ENCODE measurements at places on chromosomes 3 and 15.

- no peak for DNase-seq
These were observed 399.0 kb upstream of the ARRDC4 start for GRCh38 chr15:97561529-97561928.

DNA sequence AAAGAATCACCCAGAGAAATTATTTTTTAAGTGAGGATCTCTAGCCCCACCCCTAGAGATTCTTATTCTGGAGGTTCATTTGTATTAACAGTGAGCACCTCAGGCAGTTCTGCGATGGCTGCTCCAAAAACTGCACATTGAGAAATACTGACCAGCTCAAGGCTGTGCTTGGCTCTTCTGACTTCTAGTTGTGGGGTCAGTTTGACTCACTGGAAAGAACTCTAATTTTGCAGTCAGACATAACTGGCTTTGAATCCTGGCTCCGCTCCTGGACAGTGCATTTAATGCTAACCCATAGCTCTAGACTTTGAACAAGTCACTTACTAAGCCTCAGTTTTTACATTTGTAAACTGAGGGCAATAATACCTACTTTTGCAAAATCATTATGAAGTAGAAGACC lies 123.6 kb upstream of the SKOR1 start:
- no peak for DNase-seq

GRCh38 chr3:32946973-32947788 lies 4.3 kb upstream of the CCR4 start:
- DNase-seq: no peak

DNA sequence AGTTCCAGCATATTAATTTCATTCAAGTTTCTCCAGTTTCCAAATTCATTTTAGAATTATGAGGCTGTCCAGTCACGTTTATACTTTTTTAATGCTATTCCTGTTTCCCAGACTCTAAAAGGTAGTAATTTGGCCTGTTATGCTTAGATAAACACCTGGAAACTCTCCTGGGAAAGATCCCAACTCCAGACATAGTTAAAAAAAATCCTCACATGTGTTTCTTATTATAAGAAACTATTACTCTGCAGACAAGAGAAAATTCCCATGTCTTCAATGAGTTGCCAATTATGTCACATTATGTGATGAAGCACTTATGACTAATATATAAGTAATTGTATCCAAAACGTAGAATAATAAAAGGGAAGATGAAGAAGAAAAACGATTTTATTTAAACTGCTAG lies 137.1 kb upstream of the TMC3 start:
- DNase-seq: no peak

DNA sequence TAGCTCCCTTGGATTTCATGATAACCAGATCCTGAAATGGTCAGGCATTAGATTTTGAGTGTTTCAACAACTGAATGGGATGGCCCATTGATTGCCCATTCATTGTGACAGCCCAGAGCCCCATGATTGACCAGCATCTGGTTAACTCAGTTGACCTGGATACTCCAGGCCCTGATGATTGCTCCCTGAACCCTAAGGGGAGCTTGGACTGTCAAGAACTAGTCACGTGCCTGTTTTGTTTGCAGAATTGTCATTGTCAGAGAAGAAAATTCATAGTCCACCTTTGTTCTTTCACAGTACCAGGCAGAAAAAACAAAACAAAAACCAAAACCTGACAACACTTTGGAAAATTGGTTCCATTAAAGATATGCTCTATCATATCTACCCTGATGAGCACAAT lies 241.3 kb upstream of the ONECUT1 start:
- DNase-seq: no peak

GRCh38 chr3:143070977-143071551 lies 48.5 kb upstream of the CHST2 start:
- no peak for DNase-seq

DNA sequence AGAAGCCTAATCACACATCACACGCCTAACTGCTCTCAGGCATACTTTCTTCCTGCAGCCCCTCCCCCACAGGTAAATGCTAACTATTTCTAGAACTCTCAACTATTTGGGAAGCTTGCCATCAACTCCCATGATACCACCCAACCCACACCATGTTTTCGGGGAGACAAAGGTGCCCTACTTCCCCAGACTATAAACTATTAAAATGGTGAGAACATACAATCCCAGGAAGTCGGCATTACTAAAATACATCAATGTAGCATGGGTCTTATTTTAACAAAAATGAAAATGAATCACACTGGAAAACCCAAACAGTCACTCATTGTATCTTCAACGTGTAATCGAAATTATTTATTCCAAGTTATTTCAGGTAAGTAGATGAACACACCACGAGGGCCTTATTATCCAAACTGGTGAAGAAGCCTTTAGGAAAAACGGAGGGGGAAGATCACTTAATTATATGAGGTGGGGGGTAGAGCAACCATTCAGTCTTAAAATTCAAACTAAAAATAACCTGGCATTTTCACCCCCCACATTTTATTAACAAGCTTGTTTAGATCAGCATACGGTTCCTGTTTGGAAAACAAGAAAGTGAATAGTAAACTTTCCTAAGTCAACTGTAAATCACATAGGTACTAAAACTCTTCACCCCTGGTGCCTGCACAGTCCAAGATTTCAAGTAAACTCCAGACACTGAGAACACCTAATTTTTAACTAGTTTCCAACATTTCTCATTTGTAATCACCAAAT lies 1.9 kb downstream of the TBL1XR1 start:
- DNase-seq: no peak

DNA sequence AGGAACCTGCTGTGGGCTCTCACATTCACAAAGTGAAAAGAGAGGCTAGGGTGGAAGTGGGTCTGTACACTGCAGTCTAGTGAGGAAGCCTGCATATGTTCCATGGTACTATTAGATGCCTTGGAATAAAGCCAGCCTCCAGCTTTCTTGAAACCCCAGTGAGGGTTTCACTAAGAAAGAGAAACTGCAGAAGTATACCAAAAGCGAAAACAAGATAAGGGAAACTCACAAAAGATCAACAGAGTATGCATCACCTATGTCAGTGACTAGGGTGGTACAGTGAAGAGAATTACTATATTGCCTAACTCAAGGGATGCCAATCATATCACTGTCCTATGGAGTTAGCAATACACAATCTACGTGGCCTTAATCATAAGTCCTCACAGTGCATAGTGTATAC lies 212.5 kb upstream of the GADL1 start:
- DNase-seq: no peak

DNA sequence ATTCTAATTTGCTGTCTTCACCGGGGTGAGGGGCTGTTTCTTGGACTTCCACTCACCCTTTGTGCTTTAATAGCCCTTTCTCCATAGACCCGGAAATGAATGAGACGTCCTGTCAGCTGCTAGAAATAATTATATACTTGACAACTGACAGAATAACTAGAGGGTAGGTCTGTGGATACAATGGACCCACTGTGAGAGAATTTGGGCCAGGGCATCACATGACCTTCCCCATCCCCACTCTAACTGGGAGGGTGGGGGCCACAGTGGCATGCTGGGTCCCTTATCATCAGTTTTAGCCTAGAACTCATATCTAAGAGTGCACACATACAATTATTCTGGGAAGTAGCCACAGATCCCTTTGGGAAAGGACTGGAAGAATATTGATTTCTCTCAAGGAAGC lies 25.9 kb upstream of the MINAR1 start:
- no peak for DNase-seq

GRCh38 chr3:139642996-139643395 lies 34.8 kb downstream of the NMNAT3 start:
- no peak for DNase-seq

Data from stimulated activated CD4-positive, alpha-beta T cell treated with anti-CD3 and anti-CD28 coated beads, Interleukin-1b, Interleukin-23, amount 100 ng/mL, for 1 hour (primary cell).